ENCODE measurements at places on chromosomes 3 and 15. TPM values are rescaled to one million over a fixed set of nuclear protein-coding genes. Genes with fewer than 3 reads are reported as not detected.

SLC28A1 gene
- 0.24 TPM for total RNA-seq

EDEM1 gene
- 51.6 TPM for total RNA-seq

HYKK gene
- total RNA-seq: 6.1 TPM

- no peak for DNase-seq
Observed at GRCh38 chr3:129950318-129951046, 24.0 kb upstream of the TRH start.

DNA sequence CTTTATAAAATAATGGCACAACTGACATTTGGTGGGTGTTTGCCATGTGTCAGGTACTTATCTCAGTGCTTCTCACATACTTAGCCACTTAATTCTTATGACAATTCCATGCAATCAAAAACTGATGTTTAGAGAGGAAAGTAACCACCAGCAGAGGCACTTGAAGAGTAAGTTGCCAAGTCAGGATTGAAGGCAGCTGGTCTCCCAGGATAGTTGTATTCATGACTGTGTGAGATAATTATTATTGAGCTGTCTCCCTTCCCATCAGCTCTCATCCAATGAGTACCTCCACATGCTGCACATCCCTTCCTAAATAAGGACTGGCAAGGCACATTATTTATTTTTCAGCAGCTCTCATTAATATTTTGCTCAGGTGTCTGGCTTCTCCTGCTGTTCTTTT, 4.8 kb downstream of the VEPH1 start:
- no peak for DNase-seq

DNA sequence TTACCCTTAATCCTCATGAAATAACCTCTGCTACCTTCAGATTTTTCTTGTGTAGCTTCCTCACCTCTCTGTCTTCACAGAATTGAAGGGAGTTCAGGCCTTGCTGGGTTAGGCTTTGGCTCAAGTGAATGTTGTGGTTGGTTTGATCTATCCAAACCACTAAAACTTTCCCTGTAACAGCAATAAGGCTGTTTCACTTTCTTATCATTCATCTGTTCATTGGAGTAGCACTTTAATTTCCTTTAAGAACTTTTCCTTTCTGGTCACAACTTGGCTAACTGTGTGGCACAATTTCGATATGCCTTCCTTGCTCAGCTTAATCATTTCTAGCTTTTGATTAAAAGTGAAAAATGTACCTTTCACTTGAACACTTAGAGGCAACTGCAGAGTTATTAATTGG, 129.8 kb downstream of the NR1I2 start:
- DNase-seq: no peak

DNA sequence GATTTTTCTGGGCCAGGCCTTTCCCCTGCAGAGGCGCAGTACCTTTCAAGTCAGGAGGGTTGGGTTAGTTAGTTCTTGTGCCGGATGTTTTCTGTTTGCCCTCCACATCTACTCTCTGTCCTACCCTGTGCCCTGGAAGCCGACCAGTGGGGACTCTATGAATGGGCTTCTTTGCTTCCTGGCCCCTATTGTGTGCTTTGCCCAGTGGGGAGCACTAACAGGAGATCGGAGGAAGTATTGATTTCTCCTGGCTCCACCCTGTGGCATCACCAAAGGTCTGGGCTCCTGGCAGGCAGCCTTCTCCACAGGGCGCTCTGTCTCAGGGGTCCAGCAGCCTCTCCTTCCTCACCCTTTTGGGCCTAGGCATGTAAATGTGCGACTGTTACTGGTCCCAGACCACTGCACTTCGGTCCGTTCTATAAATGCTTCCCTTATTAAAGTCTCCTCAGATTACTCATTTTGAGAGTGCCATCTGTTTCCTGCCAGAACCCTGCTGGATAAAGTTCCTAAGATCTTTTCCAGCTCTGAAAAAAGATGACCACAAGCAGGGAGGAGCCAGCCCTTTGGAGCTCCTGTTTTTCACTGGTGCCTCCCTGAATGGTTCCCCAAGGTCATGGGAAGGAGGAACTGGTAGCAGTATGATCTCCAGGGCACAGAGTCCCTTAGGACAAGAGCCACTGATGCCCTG, 44.5 kb downstream of the CTDSPL start:
- DNase-seq: peak; percentile 72

GRCh38 chr3:58260261-58260731, 22.7 kb downstream of the ABHD6 start:
- DNase-seq: no peak

Data from cardiac muscle cell (in vitro differentiated cells and primary cell).